ENCODE measurements at places on chromosomes 3 and 15.
A peak's percentile ranks its signal among the peaks of the same experiment; 100 is the strongest.

GRCh38 chr3:43248185-43248583 is 38.2 kb upstream of the SNRK start:
- no peak for DNase-seq

GRCh38 chr15:89095073-89095472 is 6.8 kb downstream of the ABHD2 start:
- no peak for DNase-seq

- no peak for DNase-seq
These were observed 21.2 kb downstream of the CFAP100 start for GRCh38 chr3:126415661-126416591.

DNA sequence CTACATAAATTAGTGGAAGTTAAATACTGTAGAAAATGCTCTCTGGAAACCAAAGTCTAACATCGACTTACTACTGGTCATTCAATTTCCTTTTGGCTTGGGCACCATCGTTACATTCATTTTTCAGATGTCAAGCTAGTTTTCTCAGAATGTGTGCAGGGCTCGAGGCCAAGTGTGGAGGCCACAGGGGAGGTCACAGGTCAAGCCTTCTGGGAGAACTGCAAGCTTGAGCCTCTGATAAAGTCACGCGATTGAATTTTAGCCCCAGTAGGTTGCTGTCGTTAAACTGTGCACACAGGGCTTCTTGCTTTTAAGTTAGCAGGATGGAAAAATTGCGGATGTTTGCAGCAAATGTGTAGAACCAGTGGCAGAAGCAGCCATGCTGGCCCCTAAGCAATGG is 182.2 kb downstream of the APBA2 start:
- DNase-seq: no peak

- no peak for DNase-seq
These were observed 2.7 kb downstream of the KY start for GRCh38 chr3:134647902-134648760.

GRCh38 chr3:168878655-168879054 is 782.9 kb upstream of the GOLIM4 start:
- no peak for DNase-seq

GRCh38 chr3:53842436-53843194 is 3.6 kb downstream of the CHDH start:
- no peak for DNase-seq

- no peak for DNase-seq
These were observed 56.9 kb downstream of the ACAD9 start for GRCh38 chr3:128936341-128936740.

GRCh38 chr15:33915571-33916407 is 52.5 kb upstream of the CHRM5 start:
- DNase-seq: no peak

DNA sequence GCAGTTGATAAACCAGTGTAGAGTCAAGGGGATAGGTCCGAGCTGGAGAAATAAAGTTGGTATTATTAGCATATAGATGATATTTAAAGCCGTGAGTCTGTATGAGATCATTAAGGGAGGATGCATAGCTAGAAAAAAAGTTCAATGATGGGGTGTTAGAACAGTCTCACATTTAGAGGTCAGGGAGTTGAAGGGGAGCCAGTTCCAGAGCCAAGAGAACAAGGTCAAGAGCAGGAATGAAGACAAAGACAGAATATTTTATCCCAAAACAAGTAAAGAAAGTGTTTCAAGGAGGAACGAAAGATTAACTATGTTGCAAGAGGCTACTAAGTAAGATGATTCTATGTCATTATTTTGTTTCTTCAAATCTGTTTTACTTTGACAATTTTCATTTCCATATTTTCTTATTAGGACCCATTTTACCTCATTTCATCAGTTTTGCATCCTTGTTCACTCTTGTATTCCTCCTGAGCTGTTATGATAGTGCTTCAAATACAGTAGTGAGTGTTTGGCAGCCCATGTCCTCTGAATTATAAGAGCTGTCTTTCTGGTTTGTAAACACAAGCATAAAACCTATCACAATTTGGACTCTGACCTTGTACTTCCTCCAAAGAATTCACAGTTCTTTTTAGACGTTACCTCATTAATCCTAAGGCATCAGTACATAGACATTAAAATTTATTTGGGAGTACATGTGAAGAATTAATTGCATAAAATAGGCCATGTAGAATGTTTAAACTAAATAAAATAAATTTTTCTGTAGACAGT is 695.7 kb upstream of the NECTIN3 start:
- no peak for DNase-seq

GRCh38 chr15:42490671-42491538 is at the start of gene ZNF106:
ZNF106 (minus strand) TSS chr15:42491141; CDS start chr15:42472289, 18,852 bp downstream.
- DNase-seq: peak; percentile 89

DNA sequence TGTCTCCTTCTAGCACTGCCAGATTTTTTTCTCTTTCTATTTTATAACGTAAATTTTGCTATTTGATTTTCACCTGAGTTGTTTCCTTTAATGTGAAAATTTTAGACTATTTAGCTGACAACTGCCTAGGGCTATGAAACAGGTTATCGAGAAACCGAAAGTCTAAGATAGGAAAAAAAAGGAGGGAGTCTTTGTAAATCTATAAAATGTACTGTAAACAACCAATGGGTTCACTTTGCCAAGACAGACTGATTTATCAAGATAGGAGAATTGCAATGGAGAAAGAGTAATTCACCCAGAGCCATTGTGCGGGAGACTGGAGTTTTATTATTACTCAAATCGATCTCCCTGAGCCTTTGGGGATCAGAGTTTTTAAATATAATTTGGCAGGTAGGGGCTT is 50.0 kb downstream of the TM4SF18 start:
- DNase-seq: no peak

GRCh38 chr15:92454555-92455105 is 60.9 kb downstream of the ST8SIA2 start:
- DNase-seq: no peak

DNA sequence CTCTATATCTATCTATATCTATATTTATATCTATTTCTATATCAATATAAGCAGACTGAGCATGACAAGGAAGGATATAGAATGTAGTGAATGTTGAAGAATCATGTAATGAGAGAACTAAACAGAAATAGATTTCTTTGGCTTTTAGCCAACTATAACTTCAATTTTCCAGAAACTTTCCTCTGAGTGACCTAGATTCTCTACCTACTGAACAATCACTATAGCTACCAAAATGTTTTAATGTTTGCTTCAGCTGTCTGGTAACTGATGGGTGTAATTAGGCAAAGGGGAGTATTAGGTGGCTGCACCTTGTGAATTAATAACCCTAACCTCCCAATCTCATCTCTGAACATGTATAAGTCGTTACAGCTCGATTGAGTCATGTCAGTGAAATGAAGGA is 76.4 kb upstream of the ROBO1 start:
- no peak for DNase-seq

DNA sequence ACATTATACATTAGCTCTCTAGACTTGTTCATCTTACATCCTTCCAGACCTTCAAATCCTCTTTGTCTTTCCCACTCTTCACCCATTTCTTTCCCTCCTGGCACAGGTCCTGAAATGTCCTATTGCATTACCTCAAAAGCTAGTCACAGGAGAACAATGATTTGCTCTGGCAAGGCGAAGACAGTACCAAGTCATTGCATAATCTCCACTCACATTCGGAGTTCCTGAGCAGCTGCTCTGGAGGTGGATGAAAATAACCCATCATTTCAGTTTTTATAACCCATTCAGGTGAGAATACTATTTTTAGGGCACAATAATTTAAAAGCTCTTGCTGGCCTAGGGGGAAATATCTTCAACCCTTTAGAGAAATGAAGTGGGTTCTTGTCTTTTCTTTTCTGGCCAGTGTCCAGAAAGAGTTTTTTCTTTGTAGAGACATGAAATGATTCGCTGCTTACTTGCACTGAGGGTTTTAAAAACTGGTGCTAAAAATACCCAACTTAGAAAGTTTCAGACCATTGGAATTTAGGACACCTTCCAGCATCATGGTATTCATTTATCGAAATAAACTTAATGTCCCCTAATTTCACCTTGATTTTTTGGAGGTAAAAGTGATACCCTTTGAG is 23.4 kb upstream of the DYNC1LI1 start:
- DNase-seq: no peak

DNA sequence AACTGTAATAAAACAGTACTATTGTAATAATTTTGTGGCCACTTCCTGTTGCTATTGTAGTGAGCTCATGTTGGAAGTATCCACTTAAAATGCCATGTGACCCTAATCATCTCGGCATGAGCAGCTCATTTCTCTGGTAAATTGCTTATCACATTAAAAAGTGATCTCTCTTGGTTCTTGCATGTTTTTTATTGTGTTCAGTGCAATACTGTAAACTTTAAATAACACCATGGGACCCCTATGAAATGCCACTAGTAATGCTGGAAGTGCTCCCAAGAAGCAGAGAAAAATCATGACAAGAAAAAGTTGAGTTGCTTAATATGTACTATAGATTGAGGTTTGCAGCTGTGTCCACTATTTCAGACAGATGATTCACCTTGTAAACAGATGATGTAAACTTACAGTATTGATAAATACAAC is 45.6 kb downstream of the NMD3 start:
- no peak for DNase-seq

GRCh38 chr3:185319801-185320200 is 43.1 kb upstream of the MAP3K13 start:
- no peak for DNase-seq

GRCh38 chr15:66057089-66057488 is 187.8 kb downstream of the RAB11A start:
- DNase-seq: no peak
